ENCODE measurements at places on chromosomes 2 and 18.

GRCh38 chr2:290090-290722 lies 2.3 kb upstream of the ALKAL2 start:
- DNase-seq = no peak

DNA sequence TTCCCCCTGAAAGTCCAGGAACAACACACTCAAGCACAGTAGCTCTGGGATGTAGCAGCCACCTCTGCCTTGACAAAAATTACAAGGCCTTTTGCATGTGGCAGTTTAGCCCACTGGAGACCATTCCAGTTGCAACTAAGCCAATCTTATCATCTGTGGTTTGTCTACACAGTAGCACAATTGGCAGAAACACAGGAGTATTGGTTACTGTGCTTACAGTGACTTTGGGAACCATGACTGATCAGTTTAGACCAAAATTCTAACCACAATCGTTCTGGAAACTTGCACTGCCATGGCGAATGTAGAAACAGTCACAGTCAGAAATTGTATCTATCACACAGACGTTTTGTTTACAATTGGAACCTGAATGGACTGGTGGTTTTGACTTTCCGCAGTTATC lies 403.7 kb upstream of the MEIS1 start:
- DNase-seq = no peak

GRCh38 chr2:211159972-211160371 lies 603.6 kb downstream of the CPS1 start:
- DNase-seq = no peak

- DNase-seq = no peak
Measured at GRCh38 chr2:138028538-138028937, 64.3 kb downstream of the HNMT start.

- DNase-seq = no peak
Measured at GRCh38 chr2:190344276-190344827, 963 bp downstream of the INPP1 start.

- DNase-seq = no peak
Measured at GRCh38 chr18:74862094-74862493, 264.4 kb downstream of the ZNF407 start.

DNA sequence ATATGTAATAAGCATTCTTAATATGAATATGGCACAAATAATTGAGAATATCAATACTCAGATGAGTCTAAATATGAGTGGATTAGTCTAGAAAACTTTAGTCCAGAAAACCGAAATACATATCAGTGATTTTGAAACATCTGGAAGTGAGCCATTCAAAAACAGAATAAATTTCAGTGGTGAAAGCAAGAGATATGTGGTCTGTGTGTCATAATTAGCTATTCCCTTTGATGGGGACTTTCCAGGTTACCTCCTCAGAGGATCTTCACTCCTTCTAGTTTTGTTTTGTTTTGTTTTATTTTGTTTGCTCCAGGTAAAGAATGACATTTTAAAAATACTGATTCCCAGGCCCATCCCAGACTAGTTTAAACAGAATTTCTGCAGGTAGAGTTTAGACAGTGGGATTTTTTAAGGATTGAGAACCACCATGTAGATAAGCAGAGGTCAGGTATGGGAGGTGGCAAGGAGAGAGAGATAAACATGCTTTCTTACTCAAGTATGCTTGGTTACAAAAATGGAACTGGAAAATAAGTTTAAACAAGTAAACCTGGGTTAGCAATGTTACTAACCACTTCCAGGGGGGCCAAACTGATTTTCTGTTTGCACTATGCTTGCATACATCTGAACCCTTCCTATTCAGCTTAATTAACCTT lies 70.7 kb downstream of the NABP1 start:
- DNase-seq = no peak

DNA sequence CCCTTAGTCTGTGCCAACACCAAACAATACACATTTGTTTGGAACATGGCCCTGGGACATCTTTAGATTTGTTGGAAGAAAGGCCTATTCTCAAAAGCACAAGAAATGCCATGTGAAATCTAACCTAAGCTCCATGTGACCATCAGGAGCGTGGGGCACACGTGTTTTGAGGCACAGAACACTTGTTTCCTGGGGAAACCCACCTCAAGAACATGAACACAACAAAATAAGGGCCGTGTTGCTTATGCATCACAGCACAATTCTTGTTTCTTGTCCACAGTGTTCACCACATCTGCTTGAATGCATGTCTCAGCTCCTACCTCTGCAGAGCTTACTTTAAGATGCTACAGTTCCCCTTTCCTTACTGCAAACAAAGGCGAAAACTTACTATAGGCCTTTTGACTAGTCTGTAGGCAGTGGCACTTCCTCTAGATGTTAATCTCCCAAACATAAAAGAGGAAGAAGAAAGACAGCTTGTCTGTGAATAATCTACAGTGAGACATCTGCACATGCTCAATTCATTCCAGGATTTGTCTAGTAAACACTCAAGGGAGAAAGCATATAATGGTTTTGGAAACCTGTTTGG lies 165.0 kb downstream of the ANKRD44 start:
- no peak for DNase-seq

GRCh38 chr2:86633155-86633651 lies 9.5 kb upstream of the RNF103 start:
- DNase-seq = no peak

GRCh38 chr2:31324016-31324633 lies 90.2 kb downstream of the EHD3 start:
- DNase-seq = no peak

DNA sequence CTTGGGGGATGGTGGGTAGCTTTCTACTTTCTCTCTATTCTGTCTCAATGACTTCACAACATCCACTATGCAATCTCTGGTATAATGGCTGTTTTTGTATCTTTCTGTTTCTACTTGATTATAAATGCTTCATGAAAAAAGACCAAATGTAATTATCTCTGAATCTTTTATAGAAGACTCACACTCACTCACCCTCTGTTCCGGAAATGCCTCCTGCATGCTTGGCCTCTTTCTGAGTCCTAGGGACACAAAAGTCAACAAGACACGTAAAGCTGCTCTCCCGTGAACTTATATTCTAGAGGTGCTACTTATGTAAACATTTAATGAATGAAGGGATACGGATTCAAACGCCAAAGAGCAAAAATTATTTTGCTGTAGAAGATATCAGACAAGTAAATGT lies 502.2 kb upstream of the SOX11 start:
- no peak for DNase-seq

- DNase-seq = no peak
Measured at GRCh38 chr2:77101796-77102452, 420.3 kb downstream of the LRRTM4 start.

GRCh38 chr2:9484533-9484932 lies 10.2 kb downstream of the IAH1 start:
- DNase-seq = no peak

DNA sequence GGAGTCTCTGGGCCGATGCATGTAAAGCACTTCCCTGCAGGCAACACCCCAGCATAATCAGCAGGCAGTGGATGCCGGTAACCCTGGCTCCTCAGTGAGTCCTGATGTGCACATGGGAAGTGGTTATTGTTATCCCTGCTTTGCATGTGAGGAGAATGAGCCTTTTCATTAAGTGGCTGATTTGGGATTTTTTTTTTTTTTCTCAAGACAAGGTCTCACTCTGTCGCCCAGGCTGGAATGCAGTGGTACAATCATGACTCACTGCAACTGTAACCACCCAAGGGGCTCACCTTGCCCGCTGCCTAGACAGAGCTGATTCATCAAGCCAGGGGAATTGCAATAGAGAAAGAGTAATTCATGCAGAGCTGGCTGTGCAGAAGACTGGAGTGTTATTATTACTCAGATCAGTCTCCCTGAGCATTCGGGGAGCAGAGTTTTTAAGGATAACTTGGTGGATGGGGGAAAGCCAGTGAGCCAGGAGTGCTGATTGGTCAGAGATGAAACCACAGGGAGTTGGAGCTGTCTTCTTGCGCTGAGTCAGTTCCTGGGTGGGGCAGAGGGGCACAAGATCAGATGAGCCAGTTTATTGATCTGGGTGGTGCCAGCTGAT lies 95.4 kb downstream of the SOCS6 start:
- DNase-seq = no peak

DNA sequence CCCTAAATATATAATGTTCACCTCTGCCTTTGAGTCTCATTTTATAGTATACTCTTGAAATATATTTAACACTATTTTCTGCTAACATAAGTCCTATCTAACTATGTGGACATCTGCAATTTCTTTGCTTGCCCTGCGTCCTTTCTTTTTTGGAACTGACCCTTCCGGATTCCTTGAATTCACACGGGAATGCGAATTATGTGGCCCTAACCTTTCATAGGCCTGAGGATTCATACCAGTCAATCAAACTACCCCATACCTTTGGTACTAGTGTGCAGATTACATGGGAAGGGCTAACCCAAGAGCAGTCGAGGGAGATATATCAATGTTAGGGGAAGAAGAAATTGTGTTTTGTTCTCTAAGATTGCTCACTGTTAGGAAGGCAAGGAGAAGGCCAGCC lies 56.4 kb downstream of the NRXN1 start:
- no peak for DNase-seq

- no peak for DNase-seq
Measured at GRCh38 chr2:36615222-36615621, 17.3 kb upstream of the FEZ2 start.

DNA sequence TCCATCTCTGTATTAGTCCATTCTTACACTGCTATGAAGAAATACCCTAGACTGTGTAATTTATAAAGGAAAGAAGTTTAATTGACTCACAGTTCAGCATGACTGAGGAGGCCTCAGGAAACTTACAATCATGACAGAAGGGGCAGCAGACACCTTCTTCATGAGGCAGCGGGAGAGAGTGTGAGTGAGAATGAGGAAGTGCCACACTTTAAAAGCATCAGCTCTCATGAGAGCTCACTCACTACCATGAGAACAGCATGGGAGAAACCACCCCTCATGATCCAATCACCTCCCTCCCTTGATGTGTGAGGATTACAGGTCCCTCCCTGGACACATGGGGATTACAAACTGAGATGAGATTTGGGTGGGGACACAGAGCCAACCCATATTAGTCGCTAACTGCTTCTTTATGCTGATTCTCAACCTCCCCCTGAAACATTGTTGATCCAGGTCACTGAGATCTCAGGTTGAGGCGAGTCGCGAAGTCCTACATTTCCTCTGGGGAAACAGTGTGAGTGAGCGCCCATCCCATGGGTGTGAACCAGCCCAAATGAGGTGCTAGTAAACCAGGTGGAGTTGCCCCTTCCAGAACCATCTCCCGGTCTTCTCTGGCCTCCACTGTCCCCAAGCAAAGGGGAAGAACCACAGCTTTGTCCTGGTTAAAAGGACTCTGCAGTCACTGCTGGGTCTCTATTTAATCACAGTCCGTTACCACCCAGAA lies 123.8 kb downstream of the CAPN13 start:
- DNase-seq = no peak

DNA sequence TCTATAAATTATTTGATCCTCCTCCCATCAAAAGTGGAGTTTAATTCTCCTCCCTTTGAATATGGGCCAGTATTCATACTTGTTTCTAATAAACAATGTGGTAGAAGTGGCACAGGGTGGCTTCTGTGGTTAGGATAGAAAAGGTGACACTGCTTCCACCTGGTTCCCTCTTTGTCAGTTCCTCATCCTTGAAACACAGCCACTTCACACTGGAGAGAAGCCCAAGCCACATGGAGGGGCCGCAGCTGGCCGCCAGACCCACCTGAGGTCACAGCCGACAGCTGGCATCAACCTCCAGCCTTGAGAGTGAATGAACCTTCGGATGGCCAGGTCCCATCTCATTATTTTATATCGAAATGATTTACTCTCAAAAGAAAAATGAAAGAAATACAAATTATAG lies 27.5 kb upstream of the SLC66A3 start:
- no peak for DNase-seq

- no peak for DNase-seq
Measured at GRCh38 chr18:34115409-34116081, 109.2 kb downstream of the NOL4 start.

- no peak for DNase-seq
Measured at GRCh38 chr2:226963528-226963927, 127.7 kb downstream of the RHBDD1 start.

- no peak for DNase-seq
Measured at GRCh38 chr2:128234613-128235012, 84.1 kb downstream of the HS6ST1 start.

- no peak for DNase-seq
Measured at GRCh38 chr2:147204102-147204501, 640.7 kb upstream of the ACVR2A start.

GRCh38 chr2:193679847-193680246 lies 1485.1 kb upstream of the TMEFF2 start:
- DNase-seq = no peak

DNA sequence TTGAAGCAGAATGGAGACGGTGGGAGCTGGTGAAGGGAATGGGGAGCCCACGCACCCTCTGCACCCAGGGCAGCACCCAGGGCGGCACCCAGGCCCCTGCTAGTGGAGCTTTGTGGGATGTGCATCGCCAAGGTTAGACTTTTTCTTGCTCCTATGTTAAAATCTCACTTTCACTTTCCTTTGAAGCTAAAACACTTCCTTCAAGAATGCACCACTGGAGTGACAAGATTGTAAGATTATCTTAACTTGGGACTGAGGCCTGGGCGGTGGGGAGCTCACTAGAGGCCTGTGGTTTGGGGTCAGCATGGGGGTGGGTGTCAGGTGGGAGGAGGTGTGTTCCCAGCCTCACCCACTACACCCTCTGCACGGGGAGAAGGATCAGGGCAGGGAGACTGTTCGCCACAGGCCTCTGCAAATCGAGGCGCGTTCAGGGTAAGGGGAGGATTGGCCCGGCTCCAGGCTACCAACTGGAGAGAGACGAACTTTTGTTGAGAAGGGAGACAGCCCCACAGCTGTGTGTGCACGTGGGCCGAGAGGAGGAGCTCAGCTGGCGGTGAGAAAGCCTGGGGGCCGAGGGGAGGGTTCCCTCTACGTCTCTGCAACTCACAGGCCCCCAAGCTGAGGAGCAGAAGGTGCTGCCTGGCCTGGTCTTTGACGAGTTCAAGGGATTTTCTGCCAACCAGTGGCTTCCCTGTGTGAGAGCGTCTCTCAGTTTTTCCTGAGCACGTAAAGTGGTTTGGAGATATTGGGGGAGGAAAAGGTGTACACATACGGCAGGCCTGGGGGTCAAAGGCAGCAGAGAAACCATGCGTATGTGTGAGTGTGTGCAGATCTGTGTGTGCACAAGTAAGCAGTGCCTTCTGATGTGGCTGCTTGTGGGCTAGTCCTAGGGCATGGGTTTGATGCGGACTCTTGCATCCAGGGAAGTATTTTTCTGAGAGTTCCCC lies 147.7 kb downstream of the KLHL29 start:
- no peak for DNase-seq

GRCh38 chr2:121128741-121129659 lies 156.0 kb downstream of the TFCP2L1 start:
- no peak for DNase-seq

DNA sequence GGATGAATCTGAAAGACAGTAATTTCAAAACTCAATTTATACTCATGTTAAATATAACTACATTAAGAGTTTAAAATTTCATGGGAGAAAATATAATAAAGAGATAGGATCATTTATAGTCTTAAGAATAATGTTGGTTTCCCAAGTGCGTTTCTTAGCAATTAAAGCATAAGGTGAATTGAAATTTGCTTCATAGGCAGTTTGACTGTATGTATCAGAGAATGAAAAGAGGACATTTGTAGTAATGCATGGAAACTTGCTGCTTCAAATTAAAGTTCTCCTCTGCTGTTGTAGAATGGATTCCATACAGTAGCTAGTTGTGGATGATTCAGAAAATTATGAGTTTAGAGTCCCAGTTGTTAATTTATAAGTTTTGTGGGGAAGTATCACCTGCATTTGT lies 68.1 kb downstream of the NUP35 start:
- no peak for DNase-seq

All from right renal cortex interstitium (tissue), 3 donors.